Stimulated activated memory B cell treated with anti-CD40 and anti-IgM and Interleukin-4, amounts not matched to agents 10 μg/mL and 1 μg/mL and 100 μg/mL, for 72 hours (primary cell): ENCODE measurements at places on chromosomes 13 and 19.

DNA sequence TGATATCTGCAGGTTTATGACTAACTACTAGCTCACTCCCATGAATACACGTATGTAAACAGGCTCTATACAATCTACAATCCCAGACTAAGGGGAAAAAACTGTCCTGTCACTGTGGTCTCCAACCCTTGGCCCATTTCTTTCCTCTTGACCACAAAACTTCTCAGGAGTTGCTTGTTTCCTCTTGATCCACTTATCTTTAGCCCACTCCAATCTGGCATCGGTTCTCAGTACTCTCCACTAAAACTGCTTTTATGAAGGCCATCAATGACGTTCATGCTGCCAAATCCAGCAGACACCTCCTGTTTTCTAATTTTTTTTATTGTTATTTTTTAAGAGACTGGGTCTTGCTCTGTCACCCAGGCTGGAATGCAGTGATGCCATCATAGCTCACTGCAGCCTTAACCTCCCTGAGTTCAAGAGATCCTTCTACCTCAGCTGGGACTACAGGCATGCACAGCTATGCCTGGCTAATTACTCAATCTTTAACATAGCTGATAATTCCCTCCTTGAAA lies 31.9 kb upstream of the USPL1 start:
- no peak for ATAC-seq

DNA sequence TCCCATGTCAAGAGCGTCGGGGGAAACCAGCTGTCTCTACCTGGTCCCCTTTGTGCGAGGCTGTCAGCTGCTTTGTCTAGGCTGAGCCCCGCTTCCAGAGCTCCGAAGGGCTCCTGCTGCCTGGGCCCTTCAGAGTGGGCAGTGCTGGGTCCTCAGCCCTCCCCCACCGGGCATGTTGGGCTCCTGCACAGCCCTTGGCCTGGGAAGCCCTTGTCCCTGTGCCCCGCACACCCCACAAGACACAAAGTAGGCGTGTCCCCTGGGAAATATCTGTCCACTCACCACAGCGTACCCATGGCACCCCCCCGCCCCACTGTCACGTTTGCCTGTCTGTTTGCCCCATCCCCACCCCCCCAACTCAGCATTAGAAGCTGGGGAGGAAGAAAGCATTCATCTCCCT lies 39.6 kb upstream of the RANBP3 start:
- no peak for ATAC-seq

DNA sequence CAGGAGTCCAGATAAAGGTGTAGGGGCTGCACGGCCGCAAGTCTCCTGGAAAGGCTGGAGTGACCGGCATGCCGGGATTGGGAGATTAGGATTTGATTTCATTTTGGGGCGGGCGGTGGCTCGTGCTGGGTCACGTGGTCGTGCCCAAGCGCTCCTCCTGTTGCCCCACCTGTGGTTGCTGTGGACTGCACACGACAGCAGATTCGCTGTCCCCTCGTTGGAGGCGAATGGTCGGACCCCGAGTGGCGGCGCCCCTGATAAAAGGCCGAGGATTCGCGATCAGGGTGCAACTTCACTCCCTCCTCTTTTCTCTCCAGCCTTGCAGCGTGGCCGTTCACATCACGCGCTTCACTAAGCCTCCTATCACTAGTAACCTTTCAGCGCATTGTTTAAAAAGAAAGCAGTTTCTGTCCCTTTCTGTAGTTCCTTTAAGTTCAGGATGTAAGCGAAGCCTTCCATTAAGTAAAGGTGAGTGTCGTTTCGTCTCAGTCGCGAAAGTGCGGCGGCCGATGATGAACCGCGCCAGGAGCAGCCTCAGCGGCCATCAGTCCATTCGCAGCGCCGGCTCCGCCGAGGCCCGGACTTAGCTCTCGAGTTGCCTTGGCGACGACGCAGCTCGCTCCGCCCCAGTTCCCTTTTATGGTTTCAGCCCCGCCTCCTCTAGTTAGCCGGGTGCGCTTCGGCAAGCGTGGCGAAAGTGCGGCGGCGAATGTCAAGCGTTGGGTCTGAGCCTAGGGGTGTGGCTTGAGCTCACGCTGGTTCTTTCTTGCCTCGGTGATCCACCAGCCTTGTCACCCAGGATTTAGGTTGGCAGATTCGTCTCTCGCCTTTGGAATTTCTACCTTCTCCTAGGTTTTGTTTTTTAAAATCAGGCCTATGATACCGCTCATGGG lies 1.7 kb upstream of the PPP1R37 start:
- ATAC-seq: peak; percentile 91

- ATAC-seq: no peak
These were observed 719.2 kb downstream of the OLFM4 start for GRCh38 chr13:53747825-53748224.

- ATAC-seq: no peak
These were observed 2.4 kb downstream of the ZNF383 start for GRCh38 chr19:37220383-37220782.

DNA sequence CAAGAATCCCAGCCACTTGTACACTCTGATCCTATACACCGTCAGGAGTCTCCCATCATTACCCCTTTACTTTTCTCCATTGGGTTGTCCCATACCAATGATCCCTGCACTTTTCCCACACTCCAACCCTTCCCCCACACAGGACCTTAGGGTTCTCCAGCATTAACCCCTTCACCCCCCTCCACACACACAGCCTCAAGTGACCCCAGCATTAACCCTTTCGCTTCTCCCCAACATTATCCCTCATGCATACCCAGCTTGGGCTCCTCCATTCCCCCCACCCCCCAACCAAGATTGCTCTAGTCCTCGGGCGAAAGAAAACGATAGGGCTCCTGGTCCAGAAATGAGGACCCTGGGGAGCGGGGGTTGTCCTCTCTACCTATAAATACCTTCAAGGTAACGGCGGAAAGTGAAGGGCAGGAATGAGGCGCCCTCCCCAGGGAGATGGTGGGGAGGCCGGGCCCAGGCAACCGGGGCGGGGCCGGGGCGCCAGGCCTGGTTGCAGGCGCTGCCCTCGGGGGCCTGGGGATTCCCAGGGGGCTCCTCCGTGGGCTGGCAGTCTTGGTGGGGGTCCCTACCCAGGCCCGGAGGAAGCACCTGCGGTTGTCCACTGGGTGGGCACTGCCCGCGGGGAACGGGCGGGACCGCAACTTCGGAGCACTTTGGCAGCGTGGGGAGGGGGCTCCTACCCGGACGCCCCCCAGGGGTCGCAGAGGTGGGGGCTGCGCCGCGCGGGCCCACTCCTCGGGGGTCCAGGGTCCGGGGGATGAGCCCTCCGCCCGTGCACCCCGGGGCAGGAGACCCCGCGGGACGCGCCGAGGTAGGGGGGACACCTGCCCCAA lies 757 bp downstream of the WIZ start:
- ATAC-seq: peak; percentile 60

DNA sequence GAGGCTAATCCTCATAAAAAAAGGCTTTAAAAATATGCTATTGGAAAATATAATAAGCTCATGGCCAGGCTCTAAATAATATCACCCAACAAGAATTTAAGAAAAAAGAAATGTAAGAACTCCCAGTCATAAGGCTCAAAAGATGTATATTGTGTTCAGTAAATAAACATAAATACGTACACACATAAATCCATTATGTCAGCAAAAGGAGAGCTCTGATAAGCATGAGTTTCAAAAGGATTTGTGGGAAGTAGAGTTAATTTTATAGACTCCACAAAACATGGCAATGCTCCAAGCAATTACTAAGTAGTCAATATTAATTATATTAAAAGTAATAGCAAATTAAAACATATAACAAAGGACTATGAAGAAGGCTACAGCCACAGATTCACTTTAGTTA lies 37.3 kb upstream of the TRPC4 start:
- ATAC-seq: no peak

- ATAC-seq: no peak
These were observed 74.9 kb upstream of the KL start for GRCh38 chr13:32941368-32941767.

DNA sequence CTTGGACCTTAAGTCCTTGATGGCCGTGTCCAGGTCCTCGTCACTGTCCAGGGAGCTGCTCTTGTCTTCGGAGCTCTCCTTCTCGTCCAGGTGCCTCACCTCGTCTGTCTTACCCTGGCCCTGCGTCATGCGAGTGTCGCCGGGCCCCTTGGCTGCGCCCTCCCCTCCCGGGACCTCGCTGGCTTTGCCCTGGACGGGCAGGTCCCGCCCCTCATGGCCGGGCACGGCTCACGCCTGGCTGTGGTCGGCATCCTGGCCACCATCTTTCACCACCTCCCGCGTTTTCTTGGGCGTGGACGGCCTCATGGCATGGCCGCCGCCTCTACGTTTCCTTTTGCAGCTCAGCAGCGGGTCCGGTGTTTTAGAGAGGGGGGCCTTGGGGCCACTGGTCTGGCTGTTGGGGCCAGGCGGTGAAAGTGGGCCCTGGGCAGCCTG lies 14.8 kb downstream of the RB1 start:
- peak; percentile 56 for ATAC-seq
